ENCODE measurements at places on chromosomes 1 and 21. TPM values are rescaled to one million over a fixed set of nuclear protein-coding genes. Genes with fewer than 3 reads are reported as not detected.

Gene VWA5B1
- 0.09 TPM for total RNA-seq

DNA sequence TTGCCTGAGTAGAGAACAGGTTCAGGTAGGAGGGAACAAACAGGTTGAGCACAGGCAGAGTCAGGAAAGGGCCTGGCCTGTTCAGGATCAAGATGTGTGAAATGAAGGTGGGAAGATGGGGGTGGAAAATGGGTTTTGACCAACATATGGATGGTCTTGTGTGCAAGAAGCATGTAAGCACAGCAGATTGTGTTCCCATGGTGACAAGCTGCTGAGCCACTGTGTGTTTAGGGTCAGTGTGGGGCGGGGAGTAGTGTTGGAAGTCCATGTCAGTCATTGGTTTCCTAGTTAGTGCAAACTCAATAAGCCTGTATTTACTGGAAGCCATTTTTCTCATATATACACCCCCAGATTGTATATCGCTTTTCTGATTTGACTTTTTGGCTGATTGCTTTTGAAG lies 111.9 kb downstream of the CAMTA1 start:
- no peak for DNase-seq

- DNase-seq = no peak
Measured at GRCh38 chr21:29630441-29630840, 309.4 kb downstream of the GRIK1 start.

GRCh38 chr21:28393279-28393678 lies 599.4 kb downstream of the LTN1 start:
- DNase-seq = no peak

DNA sequence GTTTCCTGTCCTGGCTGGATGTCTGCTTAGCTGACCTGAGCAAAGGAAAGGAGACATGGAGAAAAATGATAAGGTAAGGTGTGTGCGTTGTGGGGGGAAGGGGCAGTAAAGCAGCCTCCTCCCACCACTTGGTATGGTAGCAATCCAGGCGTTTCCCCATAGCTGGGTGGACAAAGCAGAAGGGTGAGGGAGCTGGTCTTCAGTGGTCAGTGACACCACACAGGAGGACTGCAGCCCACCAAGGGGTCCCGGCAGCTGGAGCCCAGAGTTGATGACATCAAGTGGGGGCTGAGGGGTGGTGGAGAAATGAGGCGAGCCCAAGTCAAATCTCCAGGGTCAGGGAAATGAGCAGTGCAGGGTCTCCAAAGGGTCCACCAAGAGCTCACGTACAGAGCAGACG lies 69.3 kb upstream of the LRRN2 start:
- no peak for DNase-seq

DNA sequence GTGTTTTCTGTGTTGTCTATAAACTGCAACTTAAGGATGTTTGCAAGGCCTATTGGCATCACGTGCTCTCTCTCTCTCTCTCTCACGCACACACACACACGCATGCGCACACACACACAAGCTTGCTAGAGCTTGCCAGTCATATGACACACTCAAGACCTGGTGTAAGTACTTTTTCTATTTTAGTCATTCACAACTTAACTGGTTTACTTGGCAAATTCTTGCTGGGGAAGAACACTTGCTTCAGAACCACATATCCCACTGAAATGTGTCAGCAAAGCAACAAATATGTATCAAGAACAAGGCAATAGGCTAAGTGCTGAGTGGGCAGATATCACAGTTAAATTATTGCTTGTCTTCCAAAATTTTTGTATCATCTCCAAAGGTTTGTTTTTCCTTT lies 107.8 kb downstream of the DISC1 start:
- no peak for DNase-seq

DNA sequence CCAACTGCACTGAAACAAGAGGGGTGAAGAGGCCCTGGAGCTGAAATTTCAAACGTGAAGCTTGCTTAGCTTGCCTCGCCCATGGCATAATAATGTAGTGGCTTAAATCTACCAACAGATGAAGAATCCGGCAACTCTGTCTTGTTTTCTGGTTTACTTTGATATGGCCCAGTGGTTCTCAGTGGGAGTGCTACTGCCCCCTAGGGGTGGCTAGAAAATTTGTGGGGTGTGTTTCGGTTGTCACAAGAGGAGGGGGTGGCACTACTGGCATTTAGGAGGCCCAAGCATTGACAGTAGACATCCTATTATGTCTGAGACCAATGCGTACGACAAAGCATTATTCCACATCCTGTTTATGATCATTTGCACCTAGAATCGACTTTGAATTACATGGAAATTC lies 51.9 kb upstream of the C8B start:
- DNase-seq = no peak

DNA sequence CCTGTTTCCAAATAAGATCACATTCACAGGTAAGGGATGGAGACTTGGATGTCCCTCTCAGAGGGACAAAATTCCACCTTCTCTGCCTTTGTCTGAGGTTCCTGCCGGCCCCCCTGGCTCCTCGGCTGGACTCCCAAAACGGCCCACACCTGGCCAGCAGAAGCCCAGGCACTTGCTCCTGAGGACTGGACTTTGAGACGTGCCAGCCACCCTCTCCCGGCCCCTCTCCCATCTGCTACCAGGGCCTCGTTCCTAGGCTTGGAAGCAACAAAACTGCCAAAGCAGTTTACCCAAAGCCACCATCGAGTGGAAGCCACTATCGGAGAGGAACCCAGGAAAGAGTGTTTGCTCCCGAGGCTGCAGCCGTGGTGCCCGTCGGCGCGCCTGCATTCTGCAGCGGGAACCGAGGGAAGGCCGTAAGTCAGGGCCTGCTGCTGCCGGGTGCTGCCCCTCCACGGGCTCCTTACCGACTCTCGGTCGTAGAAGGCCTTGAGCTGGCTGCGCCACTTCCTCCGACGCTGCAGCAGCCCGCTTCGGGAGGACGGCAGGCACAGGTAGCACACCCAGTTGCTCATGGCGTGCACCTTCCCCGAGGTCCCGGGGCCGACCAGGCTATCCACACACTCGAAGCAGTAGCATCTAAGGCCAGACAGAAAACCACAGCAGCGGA lies 3.5 kb downstream of the DNMT3L start:
- no peak for DNase-seq

All from upper lobe of right lung (tissue), 1 donor.